ENCODE measurements at places on chromosomes 3 and 15.

- peak; percentile 32 for DNase-seq
Measured at GRCh38 chr3:100289339-100289738, 28.5 kb downstream of the TBC1D23 start.

DNA sequence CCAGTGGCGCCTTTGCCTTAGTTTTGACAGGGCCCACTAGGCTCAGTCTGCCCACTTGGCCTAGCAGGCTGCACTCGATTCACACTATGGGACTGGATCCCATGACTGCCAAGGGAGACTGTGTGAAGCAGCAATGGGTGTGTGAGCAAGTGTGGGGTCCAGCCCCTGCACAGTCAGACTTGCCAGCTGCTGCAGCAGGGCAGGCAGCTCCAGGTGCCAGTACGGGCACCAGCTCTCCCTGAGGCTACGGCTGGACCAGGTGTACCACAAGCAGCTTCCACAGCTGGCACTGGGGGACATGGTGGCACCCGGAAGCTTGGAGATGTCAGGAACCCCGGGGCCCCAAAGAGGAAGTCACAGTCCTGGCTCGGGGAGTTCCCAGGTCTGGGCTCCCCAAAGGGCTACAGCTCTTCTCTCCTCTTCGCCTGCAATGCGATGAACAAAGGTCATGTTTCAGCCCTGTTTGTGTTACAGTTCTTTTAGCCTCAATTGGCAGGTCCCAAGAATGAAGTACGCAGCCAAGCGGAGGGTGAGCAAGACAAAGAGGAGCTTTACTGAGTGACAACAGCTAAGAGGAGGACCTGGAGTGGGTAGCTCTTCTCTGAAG is 67.1 kb downstream of the PIK3CB start:
- DNase-seq: no peak

- no peak for DNase-seq
Measured at GRCh38 chr3:31895471-31895870, 85.6 kb downstream of the OSBPL10 start.

GRCh38 chr3:118626453-118626852 is 408.2 kb downstream of the IGSF11 start:
- DNase-seq: no peak

- no peak for DNase-seq
Measured at GRCh38 chr3:53773611-53774368, 72.4 kb downstream of the CHDH start.

DNA sequence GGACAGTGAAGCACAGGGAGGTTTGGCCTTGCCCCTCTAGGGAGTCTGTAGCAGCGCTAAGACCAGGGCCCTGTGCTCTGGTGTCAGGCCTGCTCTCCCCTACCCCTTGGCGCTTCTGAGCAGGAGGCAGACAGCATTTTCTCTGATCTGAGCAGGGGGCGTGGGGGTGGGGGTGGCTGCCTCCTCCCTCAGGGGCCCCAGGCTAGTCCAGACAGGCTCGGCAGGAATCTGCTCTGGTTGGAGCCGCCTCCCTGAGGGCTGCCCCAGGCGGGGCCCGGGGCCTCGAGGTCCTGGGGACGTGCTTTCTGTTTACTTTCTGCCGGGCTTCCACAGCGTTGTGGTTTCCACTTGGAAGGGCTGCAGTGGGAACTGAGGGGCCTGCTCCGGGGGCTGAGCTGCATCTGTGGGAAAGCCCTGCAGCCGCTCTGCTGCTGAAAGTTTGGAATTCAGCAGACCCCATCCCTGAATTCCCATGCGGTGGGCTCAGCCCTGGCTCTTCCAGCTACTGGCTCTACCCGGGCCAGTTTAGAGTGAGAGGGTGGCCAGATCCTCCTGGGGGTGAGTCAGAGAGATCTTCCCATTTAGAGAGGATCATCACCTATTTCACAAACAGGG is 105.4 kb downstream of the LINGO1 start:
- no peak for DNase-seq

- no peak for DNase-seq
Measured at GRCh38 chr3:124999317-124999716, 56.5 kb downstream of the HEG1 start.

DNA sequence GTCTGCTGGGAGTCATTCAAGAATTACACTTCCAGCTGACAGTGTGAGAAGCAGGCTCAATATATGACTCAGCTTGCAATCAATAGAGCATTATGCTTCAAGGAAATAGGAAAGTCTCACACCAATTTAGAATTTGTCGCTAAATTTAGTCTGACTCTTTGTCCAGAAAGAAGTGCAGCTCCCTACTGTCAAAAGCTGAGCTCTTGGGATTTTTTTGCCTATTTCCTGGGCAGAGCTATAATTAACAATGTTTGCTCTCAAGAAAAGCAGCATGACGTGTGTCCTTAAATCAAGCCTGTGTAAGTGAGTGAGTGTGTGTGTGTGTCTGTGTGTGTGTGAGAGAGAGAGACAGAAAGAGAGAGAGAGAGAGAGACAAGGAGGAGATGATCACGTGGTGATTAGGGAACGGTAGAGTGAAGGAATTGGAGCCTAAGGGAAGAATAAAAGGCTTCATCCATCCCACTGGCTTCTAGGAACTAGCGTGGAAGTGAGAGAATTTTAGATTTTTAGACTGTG is 16.4 kb upstream of the SLC35G2 start:
- DNase-seq: no peak

- DNase-seq: peak; percentile 52
Measured at GRCh38 chr3:38150780-38151528, 12.5 kb downstream of the MYD88 start.

DNA sequence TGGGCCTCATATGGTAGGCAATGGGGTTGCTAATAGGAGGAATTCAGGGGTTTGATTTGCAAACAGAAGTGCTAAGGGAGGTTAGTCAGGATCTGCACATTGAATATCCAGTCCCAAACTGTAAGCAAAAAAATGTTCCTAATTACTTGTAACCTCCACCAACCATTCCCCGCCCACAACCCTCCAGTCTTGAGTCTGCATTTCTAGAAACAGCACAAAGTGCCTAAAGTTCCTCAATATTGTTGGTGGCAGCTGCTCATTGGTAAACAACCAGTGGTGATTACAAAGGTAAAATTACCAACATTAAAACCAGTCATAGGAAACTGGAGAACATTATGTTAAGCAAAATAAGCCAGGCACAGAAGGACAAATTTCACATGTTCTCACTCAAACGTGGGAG is 18.9 kb downstream of the HDC start:
- peak; percentile 64 for DNase-seq

DNA sequence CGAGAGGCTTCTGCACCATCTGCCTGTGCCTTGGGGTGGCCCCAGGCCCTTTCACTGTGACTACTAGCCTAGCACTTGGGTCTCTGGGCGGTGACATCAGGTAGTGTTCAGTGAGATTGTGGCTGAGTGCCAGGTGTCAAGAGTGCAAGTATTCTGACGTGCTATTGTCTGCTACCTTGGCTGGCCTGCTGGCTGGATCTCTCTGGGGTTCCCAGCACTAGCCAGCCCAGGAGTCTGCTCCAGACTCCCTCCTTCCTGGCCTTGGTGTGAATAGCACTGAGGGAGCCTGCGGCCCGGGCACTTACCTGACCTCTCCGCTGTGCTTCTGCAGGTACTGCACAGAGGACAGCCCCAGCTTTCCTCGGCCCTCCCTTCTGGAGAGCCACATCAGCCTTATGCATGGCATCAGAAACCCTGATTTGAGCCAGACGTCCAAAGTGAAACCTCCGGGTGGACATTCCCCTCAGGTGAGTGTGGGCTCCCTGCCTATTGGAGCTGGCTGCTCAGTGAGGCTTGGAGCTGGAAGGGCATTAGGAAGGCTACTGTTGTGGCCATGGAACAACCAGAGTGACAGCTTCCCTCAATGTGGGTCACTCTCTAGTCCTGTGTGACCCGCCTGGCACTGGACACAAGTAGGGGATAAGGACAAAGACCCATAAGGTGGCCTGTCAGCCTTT is 17.5 kb upstream of the ALPK3 start:
- DNase-seq: no peak

GRCh38 chr15:37143351-37143750 is 43.0 kb upstream of the MEIS2 start:
- DNase-seq: no peak

- DNase-seq: no peak
Measured at GRCh38 chr3:36372534-36372935, 7.8 kb upstream of the STAC start.

GRCh38 chr3:72432246-72432645 is 416.0 kb downstream of the SHQ1 start:
- DNase-seq: no peak

DNA sequence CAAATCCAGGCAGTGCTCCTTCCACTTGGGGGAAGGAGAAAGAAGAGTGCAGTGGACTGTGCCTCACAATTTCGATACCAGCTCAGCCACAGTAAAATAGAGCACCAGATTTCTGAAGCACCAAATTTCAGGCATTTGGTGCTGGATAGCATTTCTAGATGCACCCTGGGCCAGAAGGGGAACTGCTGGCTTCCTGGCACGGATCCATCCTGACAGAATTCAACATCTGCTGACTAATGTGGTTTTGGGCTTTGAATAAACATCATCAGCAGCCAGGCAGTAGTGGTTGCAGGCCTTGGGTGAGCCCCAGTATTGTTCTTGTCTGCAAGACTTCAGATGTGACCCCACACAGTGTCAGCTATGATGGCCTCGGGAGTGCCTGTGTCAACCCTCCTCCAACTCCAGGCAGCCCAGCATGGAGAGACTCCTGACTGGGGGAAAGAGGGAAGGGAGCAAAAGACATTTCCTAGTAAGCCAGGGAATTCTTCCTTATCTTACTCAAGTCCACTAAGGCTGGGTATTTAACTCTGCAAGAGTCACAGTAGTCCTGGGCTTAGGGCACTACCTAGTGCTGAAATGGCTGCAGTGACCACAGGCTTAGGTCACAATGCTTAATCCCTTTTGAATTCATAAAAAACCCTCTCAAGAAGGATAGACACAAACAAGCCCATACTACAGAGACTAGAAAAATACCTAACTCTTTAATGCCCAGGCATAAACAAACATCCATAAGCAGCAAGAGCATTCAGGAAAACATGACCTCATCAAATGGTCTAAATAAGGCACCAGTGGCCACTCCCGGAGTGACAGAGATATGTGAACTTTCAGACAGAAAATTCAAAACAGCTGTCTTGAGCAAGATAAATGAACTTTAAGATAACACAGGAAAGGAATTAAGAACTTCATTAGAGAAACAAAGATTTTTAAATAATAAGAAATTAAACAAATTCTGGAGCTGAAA is 74.7 kb downstream of the SPATA16 start:
- peak; percentile 2 for DNase-seq

GRCh38 chr3:177452831-177453450 is 255.7 kb upstream of the TBL1XR1 start:
- DNase-seq: no peak

GRCh38 chr3:61354604-61355003 is 103.4 kb upstream of the FHIT start:
- no peak for DNase-seq

GRCh38 chr15:75153565-75154276 is 48.0 kb upstream of the C15orf39 start:
- peak; percentile 50 for DNase-seq

DNA sequence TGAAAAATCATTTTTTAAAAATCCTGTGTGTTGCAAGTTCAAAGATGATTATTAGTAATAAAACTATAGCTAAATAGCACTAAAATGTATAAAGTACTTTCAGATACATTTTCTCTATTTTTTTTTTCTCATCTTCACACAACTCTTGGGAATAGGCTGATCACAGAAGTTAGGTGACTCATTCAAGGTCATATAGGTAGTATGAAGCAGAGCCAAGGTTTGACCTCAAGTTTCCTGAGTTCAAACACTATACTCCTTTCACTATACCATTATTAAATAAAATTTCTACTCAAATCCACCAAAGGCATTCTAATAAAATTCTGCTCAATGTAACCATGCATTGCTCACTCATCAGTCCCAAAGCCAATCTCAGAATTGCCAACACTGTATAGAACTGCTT is 21.3 kb downstream of the FRMD5 start:
- DNase-seq: no peak

- DNase-seq: no peak
Measured at GRCh38 chr15:90421527-90421926, 33.5 kb downstream of the IQGAP1 start.

GRCh38 chr15:33328106-33328505 is 17.3 kb downstream of the RYR3 start:
- DNase-seq: no peak

GRCh38 chr3:141546081-141546480 is 59.3 kb downstream of the RASA2 start:
- peak; percentile 27 for DNase-seq

DNA sequence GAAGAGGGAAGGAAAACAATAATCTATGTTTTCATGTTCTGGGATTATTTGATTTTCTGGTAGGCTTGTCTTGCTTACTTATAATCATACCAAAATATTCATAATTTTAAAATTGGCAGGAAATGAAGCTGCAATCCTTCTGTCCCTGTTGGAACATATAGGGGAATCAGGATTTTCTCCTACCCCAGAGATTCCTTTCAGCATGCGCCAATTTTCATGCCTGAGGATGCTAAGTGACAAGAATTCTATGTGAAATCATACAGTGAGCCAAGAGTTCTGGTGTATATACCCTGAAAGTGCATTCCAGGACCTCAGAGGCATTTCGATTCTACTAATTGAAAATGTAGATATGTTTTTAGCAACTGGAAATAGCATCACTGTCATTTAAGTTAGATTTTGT is 9.9 kb upstream of the CADPS start:
- DNase-seq: no peak

- DNase-seq: no peak
Measured at GRCh38 chr3:145357453-145357852, 803.5 kb downstream of the PLOD2 start.

DNA sequence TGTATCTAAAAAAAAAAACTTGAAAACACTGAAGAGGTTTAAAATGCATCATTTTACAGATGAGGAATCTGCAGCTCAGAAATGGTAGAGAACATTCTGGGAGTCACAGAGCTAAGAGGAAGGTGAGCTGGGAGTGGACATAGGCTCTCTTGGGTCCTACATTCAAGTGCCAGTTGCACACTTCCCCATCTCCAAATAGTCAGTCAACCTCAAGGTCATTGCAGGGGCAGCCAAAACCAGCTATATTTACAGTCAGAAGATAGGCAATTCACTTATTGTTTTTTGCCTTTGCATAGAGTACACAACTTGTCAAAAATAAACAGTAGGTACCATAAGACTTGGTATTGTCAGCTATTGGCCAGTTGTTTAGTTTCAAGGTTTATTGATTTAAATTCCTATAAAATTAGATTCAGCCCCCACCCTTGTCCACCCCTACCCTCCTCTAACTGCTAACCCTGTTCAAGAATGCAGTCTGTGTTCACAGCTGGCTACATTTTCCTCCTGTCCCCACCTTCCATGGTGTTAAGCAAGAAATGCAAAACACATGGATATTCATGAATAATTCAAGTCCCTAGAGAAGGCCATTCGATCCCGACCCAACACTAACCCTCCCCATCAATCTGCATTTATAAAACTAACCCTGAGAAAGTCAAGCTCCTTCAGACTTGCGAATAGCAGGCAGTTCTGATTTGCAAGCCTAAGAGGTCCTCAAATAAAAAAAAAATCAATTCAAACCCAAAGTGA is 567.0 kb upstream of the MCTP2 start:
- no peak for DNase-seq

DNA sequence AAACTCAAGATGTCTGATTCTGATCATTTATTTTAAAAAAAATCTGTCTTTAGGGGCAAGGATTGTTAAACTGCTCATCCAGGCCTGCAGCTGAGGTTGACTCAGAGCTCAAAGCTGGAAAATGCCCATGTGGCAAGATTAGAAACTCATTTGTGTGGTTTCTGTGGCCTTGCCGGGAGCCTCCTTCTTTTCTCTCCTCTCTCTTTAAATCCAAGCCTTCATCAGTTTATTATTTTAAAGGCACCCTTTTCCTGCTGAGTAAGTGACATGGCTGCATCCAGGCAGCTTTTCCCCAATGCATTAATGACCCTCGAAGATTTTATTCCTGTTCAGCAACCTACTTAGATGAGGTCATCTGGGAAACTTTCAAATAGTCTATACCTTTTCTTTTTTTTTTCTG is 221.3 kb upstream of the CDIN1 start:
- no peak for DNase-seq
